ENCODE measurements at places on chromosomes 16 and 17.
A peak's percentile ranks its signal among the peaks of the same experiment; 100 is the strongest.

DNA sequence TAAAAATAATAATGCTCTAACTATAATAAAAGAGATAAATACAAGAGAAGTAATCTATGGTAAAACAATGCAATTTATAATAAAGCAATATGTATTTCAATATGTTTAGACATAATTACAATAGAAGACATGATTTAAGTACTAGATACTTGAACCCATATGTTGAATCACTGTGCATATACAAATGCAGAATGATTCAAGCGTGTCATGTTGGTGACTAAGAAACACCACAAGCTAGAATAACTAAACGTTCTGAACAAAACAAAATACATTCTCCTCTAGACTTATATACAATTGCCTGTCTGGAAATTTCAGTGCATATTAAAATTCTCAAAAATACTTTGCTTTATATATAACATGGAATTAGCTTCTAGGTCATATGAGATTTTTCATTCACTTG is 11.2 kb downstream of the TADA2A start:
- no peak for DNase-seq

DNA sequence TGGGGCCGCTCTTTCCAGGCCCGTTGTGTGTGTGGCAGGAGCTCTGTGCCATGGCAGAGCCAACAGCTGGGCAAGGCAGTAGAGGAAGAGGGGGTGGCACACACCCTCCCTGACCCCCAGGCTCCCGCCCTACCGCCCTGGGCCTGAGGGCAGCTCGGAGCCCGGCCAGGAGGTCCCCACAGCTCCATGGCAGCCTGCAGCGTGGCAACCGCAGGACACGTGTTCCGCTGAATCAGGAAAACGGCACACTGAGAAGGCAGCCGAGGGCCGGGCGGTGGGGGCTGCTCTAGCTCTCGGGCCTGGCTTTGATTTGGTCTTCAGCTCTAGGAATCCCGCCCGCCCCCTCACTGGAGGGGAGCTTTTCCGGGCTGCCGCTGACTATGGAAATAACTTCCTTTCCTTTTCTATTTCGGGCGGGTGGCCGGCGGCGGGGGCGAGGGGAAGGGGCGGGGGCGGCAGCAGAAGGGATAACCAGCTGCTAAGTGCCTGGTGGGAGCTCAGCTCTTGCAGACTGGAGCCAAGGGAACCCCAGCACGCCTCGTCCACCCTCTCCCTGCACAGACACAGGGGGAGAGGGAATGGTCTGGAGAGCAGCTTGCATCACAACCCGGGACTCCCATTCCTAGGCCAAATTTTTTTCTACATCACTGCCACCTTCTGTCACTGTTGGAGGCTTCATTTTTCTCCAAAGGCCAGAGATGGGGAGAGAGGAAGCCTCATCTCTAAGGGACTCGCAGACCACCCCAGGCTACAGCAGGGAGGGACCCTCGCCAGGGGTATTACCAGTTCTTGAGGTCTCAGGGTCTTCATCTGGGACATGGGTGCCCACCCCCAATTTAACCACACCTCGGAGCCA is 24.8 kb upstream of the MRPS23 start:
- DNase-seq, result no peak

- DNase-seq, result no peak
These were observed 231.3 kb downstream of the ENGASE start for GRCh38 chr17:79305768-79306423.

- DNase-seq, result no peak
These were observed 2.3 kb downstream of the GP1BA start for GRCh38 chr17:4934173-4934979.

GRCh38 chr17:64128787-64129514 is 993 bp downstream of the ERN1 start:
- no peak for DNase-seq

- DNase-seq, result no peak
These were observed 160.4 kb downstream of the ABCA8 start for GRCh38 chr17:68794636-68795434.

DNA sequence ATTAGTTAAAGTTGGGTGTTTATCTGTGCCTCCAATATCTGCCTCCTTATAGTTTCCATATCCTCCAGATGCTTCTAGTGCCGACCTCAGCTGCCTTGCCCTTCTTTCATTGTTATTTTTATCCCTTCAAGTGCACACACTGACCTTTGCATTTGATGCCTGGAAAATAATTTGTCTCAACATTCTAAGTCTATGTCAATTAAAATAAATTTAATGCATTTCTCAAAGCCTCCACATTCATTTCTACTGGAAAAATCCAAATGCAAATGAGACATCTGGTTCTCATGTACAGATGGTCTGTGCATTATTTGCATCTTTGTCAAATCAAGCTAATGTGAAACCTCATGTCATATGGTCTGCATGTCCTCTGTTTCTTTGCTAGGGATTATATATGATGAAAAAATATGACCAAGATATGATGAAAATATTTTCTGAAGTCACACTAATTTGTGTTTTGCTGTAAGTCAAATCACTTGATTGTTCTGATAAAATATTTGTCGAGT is 61.4 kb downstream of the TMEM100 start:
- no peak for DNase-seq

DNA sequence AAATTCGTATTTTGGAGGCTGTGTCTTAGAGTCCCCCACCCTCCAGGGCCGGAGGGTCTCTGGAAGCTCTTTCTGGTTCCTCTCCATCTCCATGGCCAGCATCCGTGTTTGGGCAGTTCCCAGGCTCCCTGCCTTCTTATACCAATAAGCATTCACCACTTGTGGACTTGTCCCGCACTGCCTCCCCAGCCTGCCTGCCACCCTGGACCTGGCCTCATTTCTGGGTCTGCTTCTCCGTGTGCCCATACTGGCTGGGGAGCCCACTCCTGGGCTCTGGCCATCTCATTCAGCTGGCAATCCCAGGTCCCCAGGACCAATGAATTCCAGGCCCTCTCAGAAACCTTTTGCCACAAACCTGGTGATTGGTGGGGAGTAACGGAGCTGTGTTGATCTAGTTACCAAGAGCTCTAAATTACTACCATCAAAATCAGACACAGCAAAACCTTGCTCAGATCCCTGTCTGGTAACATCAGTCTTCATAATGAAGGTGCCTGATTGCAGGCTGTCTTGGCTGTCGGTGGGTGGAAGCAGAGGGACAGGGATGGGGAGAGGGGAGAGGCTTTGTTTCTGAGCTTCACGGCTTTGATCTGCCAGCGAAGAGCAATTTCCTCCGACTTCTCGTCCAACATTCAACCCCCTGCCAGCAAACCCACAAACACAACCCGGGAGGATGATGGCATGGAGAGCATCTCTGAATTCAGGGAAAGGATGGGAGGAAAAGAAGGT is 27.7 kb upstream of the CRHR1 start:
- no peak for DNase-seq

DNA sequence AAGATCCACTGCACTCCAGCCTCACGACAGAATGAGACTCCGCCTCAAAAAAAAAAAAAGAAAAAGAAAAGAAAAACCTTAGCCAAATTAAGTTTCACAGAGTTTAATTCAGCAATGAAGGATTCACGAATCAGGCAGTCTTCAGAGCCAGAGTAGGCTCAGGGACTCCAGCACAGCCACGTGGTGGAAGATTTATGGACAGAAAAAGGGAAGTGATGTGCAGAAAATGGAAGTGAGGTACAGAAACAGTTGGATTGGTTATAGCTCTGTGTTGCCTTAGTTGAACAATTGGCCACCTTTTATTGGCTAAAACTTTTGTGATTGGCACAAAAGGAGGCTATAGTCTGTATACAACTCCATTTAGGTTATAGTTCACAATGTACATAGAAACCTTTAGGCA is 256.6 kb downstream of the HS3ST3B1 start:
- DNase-seq, result no peak

DNA sequence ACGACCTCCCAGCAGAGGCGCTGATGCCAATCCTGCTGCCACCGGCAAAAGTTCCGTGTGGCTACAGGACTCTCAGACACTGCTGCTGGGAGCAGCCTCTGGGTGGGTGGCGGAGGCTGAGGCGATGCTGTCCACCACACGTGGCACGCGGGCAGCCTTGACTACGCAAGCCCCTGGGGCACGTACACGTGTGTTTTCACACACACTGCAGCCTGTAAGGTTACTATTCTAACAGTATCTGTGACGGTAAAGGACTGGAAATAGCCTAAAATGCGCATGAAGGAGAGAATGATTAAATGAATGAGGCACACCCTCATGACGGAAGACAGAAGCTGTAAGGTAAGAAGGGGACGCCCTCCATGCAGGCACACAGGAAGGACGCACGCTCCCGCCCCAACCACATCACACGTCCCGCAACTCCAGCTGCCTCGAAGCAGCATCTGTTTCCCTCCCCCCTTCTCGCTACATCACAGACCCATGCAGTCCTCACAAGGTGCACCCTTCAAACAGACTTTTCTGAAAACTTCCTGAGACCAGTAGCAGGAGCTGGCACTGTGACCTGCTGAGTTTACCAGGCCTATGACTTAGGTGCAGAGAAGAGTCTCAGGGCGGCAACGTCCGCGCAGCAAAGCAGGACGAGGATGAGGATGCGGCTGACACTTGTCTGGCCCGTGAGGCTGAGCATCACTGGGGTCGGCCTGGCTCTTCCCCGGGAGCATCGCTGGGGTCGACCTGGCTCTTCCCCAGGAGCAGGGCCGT is 28.7 kb upstream of the FASN start:
- DNase-seq, result peak; percentile 39

DNA sequence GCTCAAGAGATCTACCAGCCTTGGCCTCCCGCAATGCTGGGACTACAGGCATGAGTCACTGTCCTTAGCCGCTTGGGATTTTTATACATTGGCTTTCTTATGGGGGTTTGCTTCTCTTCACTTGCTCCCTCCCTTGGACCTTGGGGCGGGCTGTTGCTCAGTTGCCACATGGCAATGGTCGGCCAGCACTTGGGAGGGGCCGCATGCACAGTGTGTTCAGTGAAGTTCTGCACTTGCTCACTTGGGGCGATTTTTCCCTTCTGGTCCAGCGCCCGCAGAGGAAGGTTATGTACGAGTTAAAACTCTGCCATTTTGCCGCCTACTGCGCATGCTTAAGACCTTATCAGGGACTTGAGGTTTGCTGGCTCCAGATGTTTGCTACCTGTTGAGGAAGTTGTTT is 1367.6 kb upstream of the CDH8 start:
- DNase-seq, result no peak

- DNase-seq, result no peak
These were observed 5.5 kb upstream of the GCSH start for GRCh38 chr16:81101702-81102101.

DNA sequence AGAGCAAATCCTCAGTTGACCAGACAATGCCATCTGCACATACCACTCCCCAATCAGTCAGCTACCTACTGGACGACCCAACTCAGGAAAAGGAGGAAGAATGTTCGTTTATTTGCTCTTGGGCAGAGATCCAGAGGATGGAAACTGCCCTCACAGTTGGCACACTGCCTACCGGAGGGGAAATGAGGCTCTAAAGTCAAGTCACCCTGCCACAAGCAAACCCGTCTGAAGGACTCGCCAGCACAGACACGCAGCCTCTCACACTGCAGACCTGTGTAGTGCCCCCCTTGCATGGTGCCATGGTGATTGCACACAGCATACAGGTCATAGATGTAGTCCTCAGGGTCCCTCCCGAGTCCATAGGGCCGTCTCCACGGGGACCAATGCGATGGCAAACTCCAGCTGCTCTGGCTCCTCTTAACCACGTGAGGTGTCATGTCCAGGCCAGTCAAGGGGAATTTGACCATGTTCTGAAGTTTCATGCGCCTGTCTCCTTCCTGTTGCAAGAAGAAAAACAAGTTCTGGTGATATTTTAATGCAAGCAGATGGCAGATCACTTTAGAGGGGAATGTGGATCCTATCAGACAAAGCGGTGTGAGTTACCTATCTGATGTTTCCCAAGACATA is 69.5 kb downstream of the USP31 start:
- DNase-seq, result no peak

All from stimulated activated CD8-positive, alpha-beta memory T cell treated with anti-CD3 and anti-CD28 coated beads, Interleukin-7, amount 100 ng/mL, for 48 hours (primary cell).